ENCODE measurements at places on chromosomes 1 and 21.

GRCh38 chr1:244097523-244098405 lies 46.7 kb downstream of the ZBTB18 start:
- no peak for DNase-seq

GRCh38 chr21:31181082-31181750 lies 142.9 kb upstream of the KRTAP19-8 start:
- no peak for DNase-seq

GRCh38 chr1:150748878-150749719 lies 16.5 kb downstream of the CTSS start:
- DNase-seq, result no peak

- DNase-seq, result no peak
Observed at GRCh38 chr1:11321656-11322491, 48.9 kb downstream of the UBIAD1 start.

DNA sequence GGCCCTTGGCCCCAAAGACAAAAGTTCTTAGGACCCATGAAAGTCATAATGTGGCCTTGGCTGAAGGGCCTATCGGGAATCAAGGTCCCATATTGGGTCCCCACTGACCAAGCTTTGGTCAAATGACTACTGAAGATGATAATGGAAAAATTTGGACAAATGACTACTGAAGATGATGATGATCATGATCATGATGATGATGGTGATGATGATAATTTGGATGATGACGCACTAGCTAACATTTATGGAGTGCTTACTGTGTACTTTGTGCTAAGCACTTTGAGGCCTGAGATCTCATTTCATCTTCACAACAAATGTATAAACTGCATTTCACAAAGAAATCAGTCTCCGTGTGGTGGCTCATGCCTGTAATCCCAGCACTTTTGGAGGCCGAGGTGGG lies 39.4 kb downstream of the EIF2D start:
- no peak for DNase-seq

DNA sequence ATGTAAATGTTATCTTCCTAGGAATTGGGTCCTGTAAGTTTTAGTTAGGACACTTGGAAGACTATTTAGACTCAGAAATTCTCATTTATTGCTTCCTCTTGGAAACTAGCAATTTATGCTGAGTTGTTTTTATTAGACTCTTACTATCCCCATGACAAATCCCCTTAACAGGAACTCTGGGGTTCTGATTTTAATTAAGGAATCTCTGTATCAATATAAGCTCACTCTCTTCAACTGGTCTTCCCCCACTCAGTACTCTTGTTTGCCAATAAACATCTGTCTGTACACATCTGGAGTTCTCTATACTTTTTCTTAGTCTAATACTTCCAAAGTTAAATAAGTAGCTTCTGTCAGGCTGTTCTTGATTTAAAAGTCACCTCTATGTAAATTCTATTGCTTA lies 64.1 kb upstream of the TBX15 start:
- DNase-seq, result no peak

GRCh38 chr1:99447721-99448120 lies 183.4 kb downstream of the PLPPR4 start:
- DNase-seq, result no peak

DNA sequence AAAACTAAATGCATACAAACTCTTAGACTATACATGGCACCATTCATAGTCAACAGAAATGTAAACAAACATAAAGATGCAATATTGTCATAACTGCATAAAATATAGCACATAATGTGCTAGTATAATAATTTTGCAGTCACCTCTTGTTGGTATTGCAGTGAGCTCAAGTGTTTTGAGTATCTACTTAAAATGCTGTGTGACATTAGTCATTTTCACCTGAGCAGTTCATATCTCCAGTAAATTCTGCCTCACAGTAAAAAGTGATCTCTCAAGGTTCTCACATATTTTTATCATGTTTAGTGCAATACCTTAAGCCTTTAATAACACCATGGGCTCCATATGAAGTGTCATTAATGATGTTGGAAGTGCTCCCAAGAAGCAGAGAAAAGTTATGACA lies 29.6 kb upstream of the FMO2 start:
- DNase-seq, result no peak

GRCh38 chr1:31642897-31643296 lies 1.8 kb downstream of the PEF1 start:
- no peak for DNase-seq

GRCh38 chr21:29664615-29665014 lies 275.2 kb downstream of the GRIK1 start:
- no peak for DNase-seq

- DNase-seq, result no peak
Observed at GRCh38 chr1:162942916-162943559, 82.1 kb upstream of the CCDC190 start.

GRCh38 chr1:91798241-91798648 lies 87.7 kb downstream of the TGFBR3 start:
- DNase-seq, result no peak

DNA sequence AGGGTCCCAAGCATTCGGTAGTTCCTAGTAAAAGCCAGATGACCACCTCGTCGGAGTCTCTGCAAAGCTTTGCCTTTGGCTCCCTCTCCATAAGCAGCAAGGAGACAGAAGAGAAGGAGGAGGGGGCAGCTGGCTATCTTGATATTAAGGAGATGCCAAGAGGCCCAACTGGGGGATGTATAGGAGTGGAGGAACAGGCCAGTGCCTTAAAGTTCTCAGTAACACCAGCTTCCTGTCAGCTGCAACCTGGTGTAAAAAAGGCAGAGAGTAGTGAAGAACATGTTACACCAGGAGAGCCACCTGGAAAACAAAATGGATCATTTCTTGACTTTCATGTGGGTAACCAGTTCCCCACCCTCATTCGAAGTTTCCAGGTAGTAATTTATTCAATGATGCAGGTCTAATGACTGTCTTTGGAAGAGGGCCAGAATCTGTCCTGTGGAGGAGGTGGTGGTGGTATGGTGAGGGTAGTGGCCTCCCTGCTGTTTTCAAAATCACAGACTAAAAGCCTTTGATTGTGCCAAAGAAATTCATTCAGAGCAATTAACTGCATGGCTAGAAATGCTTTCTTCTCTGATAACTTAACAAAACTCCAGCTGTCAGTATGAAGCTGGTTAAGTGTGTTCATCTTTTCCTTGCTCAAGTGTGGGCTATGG lies 27.3 kb downstream of the TMEM200B start:
- no peak for DNase-seq

DNA sequence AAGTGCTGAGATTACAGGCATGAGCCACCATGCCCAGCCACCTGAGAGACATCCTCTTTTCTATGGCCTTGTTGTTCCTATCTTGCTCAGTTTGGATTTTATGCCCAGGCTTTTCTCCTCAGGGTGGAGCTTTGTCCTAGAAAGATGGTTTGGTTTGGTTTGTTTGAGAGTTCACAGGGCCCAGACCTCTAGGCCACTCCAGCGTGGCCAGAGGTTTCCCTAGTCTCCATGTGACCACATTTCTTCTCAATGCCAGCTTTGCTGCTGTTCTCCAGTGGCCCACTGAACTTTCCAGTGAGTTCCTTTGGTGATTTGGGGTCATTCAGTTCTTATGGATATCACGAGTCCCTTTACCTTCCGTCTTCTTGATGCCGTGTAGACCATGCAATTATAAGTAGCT lies 92.6 kb upstream of the SERBP1 start:
- no peak for DNase-seq

DNA sequence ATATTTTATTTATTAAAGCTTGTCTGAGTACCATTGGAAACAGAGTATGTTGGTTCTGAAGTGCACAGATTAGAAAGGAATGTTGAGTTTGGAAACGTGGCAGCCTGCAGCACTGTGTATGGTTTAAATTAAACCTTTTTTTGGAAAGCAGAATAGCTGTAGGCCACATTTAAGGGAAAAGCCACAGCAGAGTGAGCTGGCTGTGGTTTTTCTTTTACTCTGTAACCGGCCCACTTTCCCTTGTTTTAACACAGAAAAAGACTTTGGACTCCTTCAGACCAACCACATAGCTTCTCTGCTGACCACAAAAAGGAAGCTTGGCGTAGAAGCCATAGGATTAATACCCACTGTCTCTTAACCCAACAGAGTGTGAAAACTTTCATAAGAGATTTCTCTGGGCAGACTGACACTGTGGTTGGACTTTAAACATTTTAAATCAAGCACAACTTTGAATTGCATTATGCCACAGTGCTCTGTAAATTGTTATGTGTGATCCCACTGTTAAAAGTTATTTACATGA lies 75.2 kb downstream of the NFIA start:
- peak; percentile 19 for DNase-seq

GRCh38 chr1:26278724-26279455 lies 996 bp upstream of the SH3BGRL3 start:
- peak; percentile 76 for DNase-seq

- DNase-seq, result no peak
Observed at GRCh38 chr1:52455686-52456085, 51.3 kb downstream of the PRPF38A start.

GRCh38 chr1:94929351-94930217 lies 2.7 kb upstream of the CNN3 start:
- no peak for DNase-seq

DNA sequence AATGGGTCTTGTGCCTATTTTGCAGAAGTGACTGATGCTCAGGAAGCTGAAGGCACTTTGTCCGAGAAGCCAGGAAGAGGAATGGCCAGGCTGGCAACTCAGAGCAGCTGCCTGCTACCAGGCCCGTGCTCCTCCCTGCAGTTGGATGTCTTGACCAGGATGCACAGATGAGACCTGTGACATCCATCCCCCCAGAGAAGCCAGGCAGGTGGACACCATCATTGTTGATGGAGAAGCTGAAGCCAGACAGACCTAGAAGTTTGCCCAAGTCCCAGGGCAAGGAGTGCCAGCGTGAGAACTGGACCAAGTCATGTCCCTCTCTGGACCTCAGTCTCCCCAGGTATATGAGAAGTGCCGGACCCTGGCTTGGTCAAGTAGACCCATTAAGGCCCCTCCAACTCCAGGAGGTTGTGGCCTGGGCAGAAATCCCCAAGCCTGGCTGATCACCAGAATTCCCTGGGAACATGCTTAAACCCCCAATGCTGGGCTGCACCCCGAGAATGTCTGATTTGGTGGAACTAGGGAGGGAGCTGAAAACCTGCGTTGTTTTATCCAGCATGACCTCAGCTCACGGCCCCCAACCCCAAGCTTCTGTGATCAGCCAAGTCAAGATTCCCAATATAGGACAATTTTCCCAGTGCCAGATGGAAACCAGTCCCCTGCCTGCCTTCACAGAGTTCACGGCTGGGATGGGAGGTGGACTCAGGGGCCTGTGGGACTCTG lies 82.4 kb downstream of the CAMK2N1 start:
- DNase-seq, result no peak

DNA sequence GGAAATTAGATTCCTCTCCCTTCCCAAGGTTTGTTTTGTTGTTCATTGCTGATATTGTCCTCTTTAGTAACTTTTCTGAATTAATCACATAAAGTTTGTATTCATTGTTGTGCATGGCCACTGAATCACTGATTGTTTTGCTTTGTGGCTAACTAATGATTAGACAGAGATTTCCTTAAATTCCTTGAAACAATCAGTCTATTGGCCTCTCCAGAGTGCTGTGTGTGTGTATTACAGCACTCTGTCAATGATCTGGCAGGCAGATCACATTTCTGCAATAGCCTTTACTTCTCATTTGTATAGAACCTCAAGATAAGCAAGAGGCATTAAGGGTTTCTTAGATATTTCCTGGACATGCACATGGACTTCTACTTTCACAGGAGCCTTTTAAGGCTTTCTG lies 78.6 kb downstream of the DUSP10 start:
- DNase-seq, result no peak

DNA sequence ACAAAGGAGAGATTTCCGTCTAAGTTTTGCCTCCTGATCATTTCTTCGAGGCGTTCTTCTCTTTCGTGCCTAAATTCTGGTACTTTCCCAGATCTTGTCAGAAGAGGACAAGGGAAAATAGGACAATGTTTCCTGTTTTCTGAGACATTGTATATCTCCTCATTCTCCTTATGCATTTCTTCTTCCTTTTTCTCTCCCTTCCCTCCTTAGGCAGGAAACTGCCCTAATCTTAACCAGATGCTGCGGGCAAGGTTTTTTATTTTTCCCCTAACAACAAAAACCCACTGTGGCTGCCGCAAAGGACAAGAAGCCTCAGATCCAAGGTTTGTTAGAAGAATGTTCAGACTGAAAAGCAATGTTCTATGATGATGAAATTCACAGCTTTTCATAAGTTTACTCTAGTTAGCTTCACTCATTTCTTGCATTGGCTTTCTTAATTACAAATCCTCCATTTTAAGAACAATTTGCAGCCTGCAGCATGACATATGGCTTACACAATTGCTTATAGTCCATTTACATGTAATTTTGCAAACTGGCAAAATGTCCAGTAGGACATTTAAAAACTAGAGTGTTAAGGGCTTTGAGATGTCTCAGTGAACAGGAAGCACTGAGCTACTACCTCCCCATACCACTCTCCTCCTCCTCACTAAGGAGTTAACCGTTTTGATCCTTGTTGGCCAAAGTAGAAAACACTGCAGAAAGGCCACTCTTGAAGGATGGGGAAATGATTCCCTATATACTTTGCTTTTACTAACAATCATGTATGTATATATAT lies 624 bp downstream of the CTSK start:
- DNase-seq, result no peak

GRCh38 chr1:85617633-85618100 lies 37.1 kb downstream of the CCN1 start:
- peak; percentile 43 for DNase-seq

DNA sequence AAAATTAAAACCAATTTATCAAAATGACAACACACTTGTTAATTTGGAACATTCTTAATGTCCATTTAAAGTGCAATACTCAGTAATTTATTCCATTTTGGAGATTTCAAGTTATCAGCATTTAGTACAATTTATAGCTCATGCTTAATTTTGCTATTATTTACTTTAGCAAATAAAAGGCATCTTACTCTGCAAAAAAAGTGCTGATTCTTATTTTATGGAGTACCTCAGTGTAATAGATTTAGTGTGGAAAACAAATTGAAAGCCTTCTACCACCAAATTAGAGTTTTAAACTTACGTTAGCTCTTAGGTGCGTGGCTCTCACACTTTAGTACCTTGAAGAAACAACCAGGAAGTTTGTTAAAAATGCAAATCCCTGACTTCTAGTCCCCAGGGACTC lies 208.4 kb upstream of the NRIP1 start:
- DNase-seq, result no peak

DNA sequence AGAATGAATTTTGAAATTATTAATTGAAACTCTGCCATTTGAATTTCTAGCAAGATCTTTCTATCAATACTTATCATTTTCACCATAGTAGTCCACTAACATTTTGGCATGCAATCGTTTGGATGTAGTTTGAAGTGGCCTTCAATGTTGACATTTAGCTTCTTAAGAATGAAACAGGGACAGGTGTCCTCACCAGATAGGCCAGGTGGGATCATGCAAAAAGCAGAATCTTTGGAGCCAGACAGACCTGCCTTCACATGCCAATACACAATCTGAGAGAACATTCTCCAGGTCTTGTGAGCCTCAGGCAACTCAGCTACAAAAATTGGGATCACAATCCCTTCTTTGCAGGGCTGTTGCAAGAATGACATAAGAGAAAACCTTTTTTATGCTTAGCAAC lies 18.3 kb upstream of the HSPA13 start:
- DNase-seq, result no peak

- no peak for DNase-seq
Observed at GRCh38 chr1:148362626-148363438, 120.3 kb downstream of the PPIAL4G start.
